Neural crest cell (in vitro differentiated cells): ENCODE measurements at places on chromosomes 7 and 10. TPM values are rescaled to one million over a fixed set of nuclear protein-coding genes. Genes with fewer than 3 reads are reported as not detected.

The SPDYE2B gene
- total RNA-seq = not detected in 2 replicates

The MSMB gene
- total RNA-seq = not detected in 2 replicates

The CYP3A4 gene
- not detected in 2 replicates for total RNA-seq

The GBX1 gene
- 2.0 and 2.4 TPM in 2 replicates for total RNA-seq

The IDI2 gene
- not detected in 2 replicates for total RNA-seq

The WNT2 gene
- not detected in 2 replicates for total RNA-seq

The ITIH2 gene
- not detected in 2 replicates for total RNA-seq

The ST8SIA6 gene
- total RNA-seq = not detected in 2 replicates

The FAS gene
- total RNA-seq = 2.2 and 2.3 TPM in 2 replicates

The DMBT1 gene
- total RNA-seq = not detected in 2 replicates

The FAM170B gene
- total RNA-seq = not detected in 2 replicates

The CALN1 gene
- total RNA-seq = 0.51 and 0.64 TPM in 2 replicates

The TRIM50 gene
- not detected in 2 replicates for total RNA-seq

The CDK14 gene
- total RNA-seq = 42.2 and 49.6 TPM in 2 replicates

The EBLN1 gene
- total RNA-seq = not detected in 2 replicates

The OR2A12 gene
- total RNA-seq = not detected in 2 replicates

The PLEKHA1 gene
- total RNA-seq = 20.6 and 21.7 TPM in 2 replicates
